ENCODE measurements at places on chromosomes 3 and 15.
A peak's percentile ranks its signal among the peaks of the same experiment; 100 is the strongest.

GRCh38 chr3:134615743-134616142 lies 35.1 kb downstream of the KY start:
- DNase-seq: no peak

DNA sequence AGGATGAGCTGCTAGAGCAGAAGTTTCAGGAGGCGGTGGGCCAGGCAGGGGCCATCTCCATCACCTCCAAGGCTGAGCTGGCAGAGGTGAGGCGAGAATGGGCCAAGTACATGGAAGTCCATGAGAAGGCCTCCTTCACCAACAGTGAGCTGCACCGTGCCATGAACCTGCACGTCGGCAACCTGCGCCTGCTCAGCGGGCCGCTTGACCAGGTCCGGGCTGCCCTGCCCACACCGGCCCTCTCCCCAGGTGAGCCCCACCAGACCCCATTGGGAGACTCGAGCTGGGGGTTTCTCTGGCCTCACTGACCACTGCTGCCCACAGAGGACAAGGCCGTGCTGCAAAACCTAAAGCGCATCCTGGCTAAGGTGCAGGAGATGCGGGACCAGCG lies 28.0 kb downstream of the PTPN23 start:
- DNase-seq: no peak

GRCh38 chr3:101513419-101513986 lies 491 bp upstream of the SENP7 start:
- DNase-seq: no peak

- DNase-seq: no peak
These were observed 1.1 kb upstream of the CHRNA3 start for GRCh38 chr15:78621810-78622402.

DNA sequence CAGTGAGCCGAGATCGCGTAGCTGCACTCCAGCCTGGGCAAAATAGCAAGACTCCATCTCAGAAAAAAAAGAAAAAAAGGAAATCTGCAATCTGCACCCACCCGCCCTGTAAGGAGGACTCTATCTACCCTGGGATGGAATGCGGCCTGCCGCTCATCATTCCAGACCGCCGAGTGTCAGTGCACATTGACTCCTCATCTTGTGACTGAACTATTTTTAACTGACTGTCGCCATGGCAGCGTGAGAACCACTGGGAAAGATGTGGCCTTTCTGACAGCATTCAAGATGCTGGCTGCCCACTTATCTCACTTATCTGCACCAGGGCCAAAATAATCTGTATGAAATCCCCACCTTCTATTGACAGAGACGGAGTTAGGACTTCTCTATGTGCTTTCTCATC lies 38.8 kb upstream of the ANKRD34C start:
- peak; percentile 2 for DNase-seq

DNA sequence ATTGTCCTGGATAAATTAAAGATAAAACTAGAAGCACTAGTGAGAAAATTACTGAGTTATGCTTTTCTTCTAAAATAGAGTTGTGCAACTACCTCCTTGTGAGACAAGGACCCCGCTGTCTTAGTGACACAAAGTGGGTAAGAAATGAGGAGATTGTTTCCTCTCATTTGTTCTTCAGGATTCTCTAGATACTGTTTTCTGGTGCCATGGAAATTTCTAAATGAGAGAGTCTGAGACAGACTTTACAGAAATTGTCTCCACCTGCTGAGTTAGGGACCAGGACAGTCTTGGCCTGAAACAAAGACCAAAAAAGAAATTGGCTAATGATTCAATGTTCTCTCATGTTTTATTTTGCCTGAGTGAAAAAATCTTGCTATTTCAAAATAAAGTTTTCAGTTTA lies 427.5 kb downstream of the TUSC7 start:
- no peak for DNase-seq

- DNase-seq: no peak
These were observed 61.5 kb downstream of the IQSEC1 start for GRCh38 chr3:13011573-13012220.

DNA sequence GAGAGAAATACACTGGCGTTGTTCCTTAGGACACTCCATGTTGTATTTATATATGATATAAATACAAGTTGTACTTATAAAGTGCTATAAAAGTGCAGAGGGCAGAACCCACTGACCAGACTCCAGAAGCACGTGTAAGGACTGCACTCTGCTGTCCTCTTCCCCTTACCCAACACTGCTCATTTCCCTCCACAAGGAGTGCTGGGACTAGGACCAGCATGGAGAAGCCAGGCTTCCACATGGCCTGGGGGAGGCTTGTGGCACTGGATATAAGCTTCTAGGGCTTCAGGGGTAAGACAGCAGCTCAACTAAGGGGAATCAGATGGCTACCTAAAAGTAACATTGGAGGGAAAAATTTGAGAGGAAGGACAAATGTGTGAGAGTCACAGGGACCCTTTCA lies 556.9 kb downstream of the IGSF11 start:
- DNase-seq: no peak

GRCh38 chr15:74903676-74904075 lies 3.0 kb downstream of the FAM219B start:
- DNase-seq: no peak

- DNase-seq: no peak
These were observed 734 bp upstream of the WDR76 start for GRCh38 chr15:43826029-43826507.

DNA sequence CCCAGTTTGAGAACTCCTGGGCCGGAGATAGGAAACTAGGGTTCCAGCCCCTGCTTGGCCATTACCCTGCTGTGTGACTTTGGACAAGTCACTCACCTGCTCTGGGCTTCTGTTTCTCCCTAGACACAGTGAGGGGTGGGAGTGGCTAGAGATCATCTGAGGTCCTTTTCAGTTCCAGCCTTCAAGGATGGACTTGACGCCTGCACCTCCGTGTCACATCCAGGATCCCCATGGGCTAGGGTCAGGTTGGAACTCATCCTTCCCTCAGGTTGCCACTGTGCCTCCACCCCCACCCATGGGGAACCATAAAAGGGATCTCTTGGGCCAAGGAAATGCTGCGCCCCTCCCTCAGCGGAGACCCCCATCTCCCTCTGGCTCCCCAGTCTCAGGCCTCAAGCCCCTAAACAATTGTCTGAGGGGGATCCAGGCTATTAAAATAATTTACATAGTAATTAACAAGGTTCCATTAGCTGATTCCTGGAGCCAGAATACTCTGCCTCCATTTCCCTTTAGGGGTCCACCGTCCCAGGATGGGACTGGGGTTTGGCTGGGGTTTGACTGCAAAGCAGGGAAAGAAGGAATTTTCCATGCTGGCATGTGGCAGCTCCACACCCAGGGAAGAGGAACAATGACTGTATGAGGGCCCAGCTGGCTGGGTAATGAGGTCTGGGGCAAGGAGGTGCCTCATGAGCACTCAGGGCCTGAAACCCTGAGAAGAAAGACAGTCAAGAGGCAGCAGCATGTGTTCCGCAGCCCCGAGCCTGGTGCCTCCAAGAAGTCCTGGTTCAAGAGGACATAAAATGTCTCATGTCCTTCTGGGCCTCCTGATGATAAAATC lies 177.7 kb downstream of the SMAD6 start:
- DNase-seq: no peak

DNA sequence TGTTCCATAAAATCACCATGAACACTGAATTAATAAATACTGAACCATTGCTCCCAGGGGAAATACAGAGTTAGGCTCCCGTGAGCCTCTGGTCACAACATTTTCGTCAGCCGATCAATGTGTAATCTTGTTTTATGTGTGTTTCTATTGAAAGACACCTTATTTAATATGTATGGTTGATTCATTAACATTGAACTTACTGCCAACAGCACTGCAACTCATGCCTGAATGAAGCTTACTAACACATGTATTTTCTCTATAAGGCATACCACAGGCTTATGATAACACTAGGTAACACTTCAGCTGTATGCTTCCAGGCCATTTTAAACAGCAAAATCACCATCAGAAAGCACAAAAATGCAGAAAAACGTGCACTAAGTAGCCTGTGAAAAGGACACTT lies 9.1 kb upstream of the REC114 start:
- no peak for DNase-seq

DNA sequence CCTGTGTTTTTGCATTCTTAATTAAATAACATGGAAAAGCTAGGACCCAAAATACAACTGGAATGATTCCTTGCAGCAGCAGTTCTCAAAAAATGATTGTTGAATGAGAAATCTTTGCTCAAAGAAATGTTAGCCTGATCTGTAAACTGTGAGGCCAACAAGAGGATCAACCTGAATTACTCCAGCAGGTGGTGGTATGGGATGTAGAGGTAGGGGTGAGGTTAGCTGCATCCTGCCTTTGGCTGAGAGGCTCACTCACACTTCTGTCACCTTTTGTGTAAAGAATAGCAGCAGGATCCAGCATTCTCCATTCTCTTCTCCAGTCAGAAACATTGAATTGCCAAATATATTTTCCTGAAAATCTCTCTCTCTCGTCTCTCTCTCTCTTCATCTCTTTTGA lies 26.5 kb upstream of the FAM98B start:
- DNase-seq: no peak

DNA sequence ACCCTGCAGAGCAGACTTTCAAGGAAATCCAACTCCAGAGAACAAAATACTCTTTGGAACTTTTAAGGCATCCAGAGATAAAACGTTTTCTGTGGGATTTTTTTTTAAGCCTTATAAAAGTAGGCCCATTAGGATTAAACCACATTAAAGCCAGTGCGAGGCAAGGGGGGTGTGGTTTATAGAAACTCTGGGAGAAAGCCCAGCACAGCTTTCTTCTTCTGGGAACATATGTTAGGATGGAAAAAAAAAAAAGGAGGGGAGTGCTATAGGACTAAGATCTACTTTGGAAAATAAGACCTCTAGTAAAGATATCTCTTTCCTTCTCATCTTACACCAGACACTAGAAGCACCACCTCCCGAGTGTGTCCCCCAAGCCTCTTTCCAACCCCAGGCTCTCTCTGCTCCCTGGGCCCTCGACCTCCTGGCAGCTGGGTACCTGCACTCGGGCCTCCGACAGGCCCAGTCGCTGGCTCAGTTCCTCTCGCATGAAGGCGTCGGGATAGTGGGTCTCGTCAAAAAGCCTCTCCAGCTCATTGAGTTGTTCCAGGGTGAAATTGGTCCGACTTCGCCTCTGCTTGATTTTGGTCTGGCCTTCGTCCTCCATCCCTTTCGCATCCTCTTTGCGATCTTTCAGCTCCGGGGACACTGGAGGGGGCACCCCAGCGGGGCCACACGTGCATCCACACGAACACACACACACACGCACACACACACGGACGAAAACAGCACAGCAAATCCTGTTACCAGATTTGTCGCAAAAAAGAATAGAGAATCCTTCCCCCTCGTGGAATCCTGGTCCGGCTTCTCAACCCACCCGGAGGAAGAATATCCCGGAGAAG lies 3.8 kb downstream of the SHOX2 start:
- DNase-seq: no peak

DNA sequence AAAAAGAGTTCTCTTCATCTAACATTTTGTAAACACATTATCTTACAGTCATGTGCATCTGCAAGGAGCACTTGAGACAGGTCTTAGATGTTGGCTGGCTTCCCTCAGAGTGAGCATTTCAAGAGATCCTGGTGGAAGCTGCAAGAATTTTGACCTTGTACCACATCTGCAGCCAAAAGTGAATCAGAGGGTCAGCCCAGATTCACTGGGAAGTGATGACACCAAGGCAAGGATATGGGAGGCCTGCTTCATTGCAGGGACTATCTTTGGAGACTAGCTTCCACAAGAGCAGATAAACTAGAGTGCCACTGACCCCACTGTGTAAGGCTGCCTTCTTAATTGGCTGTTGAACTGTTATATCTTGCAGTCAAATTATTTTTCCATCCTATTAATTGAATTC lies 21.3 kb upstream of the GADL1 start:
- no peak for DNase-seq

DNA sequence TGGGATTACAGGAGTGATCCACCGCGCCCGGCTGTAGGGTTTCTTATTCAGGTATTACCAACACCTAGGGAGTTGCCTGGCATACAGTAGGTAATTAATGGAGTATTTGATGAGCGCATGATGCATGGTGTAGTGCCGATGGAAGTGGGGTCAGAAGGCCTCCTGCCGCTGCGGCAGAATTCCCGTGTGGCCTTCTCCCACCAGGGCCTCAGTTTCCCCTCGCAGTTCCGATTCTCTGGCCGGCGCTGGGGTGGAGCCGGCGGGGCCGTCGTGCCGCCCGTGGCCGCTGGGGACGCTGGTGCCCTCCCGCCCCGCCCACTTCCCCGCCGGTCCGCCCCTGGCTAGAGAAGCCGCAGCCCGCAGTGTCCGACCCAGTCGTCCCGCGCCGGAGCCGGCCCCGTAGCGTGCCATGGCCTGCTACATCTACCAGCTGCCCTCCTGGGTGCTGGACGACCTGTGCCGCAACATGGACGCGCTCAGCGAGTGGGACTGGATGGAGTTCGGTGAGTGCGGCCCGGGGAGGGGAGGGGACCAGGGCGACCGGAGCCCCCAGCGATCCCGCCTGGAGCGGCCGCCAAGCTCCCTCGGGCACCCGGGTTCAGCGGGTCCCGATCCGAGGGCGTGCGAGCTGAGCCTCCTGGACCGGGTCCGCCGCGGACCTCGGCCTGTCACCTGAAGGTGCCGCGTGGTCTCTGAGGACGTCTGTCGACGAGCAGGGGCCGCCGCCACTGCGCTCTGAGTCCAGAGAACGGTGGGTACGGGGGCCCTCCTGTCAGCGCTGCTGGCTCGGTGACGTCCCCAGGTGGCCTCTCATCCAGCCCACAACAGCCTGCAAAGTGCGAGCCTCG lies at the start of gene IRAK2:
IRAK2 (plus strand) TSS at position 374 of the 848 bp plus-strand sequence; CDS start at position 410, 36 bp downstream.
- DNase-seq: no peak
